ENCODE measurements at places on chromosomes 4 and X.

- peak; percentile 68 for DNase-seq
Observed at GRCh38 chr4:184310171-184310567, 92.5 kb upstream of the ENPP6 start.

GRCh38 chr4:71494539-71494938 lies 155.7 kb downstream of the SLC4A4 start:
- DNase-seq, result no peak

DNA sequence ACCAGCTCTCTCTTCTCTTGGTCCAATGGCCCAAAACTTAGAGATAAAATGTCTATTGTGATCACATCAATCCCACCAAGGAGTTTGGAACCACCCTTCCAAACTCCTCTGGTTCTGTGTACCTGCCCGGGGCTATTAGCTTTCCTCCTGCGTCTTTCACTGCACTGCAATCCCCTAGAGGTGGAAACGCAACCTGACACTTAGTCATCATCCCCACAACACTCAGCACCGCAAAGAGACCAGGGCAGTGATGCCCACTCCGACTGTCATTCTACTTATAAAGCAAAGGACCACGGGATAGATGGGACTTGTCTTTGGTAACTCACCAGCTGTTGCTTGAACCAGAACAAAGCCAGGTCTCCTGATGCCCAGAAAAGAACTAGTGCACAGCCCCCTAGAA lies 22.0 kb downstream of the AFAP1 start:
- no peak for DNase-seq

DNA sequence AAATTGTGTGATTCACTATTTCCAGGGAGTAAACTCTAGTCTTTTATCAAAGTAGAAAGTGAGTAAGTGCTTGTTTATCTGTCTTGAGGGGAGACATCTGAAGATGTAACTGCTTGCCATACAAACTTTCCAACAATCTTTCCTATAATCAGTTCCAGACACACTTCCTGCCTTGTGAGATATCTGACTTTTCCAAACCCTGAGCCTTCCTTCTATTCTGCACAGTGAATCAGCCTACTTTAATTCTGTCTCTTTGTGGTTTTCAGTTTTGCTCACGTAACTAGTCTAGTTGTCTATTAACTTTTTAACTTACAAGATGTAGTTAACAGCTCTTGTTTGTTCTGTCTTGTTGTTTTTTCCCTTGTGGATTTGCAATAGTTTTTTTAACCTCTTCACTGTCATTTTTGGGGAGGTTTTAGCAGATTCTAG lies 947.8 kb downstream of the C4orf33 start:
- DNase-seq, result no peak

DNA sequence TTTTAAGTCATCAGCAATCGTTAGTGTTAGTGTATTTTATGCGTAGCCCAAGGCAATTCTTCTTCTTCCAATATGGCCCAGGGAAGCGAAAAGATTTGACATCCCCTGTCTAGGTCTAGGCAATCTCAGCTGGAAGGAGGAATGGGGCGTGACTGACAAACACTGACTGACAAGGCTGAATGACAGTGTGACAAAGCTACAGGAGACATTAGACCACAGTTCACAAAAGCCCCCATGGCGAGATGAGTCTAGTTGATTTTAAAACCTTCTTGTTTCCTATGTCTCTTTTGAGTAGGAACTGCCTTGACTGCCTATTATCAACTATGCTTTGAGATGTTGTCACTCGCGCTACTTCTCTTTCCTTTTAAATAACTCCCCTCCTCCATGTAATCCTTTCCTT lies 42.3 kb downstream of the QRFPR start:
- DNase-seq, result no peak

GRCh38 chr4:122831515-122832196 lies 5.0 kb downstream of the FGF2 start:
- no peak for DNase-seq

All from SHP77 (cell line).